ENCODE measurements at places on chromosomes 4 and X.

DNA sequence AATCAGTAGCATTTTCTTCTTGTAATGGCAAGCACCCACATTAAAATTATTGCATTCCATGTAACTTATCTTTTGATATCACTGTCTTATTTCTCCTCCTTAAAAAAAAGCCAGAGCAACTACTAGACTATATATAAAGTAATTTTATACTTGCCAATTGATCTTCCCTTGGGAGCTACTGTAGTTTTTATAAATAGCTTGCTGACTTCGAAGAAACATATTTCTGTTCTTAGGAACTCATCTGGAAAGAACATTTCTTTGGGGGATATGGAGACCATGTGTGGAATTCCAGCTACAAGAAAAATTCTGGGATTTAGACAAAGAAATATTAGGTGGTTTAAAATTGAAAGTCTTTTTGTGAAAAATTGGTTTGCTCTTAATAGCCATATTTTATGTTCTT is 94.9 kb downstream of the BMPR1B start:
- no peak for DNase-seq

DNA sequence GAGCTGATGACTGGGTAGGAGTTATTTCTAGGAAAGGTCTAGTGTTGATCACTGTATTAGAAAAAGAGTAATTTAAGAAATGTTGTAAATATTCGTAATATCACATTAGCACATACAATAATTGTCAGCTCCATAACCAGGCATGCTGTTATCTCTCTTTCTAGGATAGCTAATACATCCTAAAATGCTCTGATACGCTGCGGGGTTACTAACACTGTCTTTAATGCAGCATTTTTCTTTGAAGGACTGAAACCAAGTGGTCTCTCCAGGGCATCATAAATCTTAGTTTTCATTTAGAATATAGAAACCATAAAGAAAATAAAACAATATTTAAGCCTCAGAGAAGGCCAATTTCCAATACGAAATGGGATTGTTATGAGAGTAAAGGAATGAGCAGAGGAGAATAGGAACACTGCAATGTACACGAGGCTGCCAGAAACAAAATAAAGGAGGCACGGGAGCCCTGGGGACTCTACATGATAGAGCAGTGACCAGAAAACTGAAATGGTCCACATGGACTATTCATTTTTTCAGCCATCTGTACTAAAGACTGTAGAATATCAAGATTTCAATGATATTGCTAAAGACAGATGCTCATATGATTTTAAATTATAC is 1606.7 kb upstream of the AGA start:
- DNase-seq, result no peak

DNA sequence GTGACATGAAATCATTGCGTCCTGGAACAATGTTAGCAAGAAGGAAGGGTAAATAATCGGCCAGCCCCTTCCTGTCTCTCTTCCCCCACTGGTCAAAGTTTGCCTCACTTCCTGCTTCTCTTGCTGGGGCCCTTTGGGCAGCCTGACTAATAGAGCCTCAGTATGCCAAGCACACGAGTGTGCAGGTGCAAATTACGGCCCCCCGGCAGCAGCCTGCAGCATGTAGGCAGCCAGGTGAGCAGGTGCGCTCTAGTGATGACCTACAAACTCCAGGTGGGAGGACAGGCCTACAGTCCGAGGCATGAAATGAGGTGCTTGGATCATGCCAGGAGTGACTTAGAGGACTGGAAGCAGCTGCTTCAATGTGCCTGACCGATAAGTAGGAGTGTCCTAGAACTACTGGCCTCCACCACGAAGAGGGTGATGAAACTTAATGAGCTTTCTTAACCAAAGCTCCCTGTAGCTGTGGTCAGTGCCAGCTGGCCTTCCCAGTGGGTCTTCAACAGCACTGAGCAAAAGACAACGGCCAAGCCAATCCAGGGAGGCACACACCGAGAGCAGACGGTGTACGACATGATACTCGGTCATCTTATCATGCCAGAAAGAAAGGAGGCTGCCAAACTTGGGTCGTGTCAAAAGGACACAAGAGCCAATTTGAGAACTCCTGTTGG is 26.1 kb upstream of the FAT1 start:
- no peak for DNase-seq

DNA sequence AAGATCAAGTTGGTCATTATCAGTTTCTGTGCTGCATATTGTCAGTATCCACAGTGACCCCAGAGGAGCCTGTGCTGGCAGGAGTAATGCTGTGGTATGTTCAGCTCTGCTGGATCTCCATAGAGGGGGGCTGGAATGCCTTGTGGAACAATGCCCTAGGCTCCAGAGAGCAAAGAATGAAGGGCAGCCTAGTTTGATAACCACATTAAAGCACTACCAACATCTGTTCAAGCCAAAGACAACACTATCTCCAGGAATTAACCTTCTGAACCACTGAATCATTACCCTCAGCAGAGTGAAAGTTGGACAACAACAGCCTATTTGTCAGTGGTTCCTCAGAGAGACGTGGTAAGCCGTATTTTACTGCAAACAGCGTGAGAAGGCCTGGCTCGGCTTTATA is 192.3 kb upstream of the CXorf66 start:
- no peak for DNase-seq

DNA sequence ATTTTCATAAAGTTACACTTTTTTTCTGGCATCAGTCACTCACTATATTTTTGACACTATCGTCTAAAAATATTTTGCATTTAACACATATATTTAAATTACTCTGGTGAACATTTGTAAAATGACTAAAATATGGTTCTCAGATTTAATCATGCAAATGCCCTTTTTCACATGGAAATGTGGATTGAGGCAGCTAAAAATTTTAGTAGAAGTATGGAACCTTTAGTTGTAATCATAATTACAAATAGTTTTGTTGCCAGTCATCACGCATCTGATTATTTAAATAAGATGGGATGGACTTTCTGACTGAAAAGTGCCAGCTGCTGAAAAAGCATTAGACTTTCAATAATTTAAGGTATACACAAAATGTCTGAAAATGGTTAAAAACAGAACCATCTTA is 119.3 kb downstream of the PDHA2 start:
- no peak for DNase-seq

GRCh38 chr4:43864616-43865146 is 583.9 kb downstream of the KCTD8 start:
- DNase-seq, result no peak

GRCh38 chr4:8688041-8688907 is 95.7 kb downstream of the CPZ start:
- DNase-seq, result peak; percentile 20

DNA sequence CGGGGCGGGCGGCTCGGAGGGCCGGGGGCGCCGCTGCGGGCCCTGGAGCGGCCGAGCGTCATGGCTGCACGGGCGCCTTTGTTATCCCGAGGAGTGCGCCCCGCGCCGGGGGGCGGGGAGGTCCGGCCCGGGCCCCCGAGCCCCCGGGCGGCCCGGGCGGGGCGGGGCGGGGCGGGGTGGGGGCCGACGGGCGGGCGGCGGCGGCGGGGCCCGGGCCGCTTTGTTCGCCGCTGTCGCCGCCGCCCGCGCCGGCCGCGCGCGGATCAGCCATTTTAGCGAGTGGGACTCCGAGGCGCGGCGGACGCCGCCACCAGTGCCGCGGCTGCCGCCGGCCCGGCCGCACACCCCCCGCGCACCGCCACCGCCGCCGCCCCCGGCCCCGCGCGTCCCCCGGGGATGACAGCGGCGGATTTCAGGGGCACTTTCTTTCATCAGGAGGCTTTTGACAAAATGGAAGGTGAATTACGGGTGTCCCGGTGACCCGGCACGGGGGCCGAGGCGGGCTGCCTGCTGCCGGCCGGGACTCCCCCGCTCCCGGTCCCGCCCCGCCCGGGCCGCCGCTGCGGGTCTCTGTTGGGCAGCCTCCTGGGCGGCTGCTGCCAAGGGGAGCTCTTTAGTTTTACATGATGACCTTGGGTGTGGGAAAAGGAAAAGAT is 1.2 kb downstream of the HMGB3 start:
- no peak for DNase-seq

- DNase-seq, result no peak
These were observed 93.9 kb downstream of the PTPN13 start for GRCh38 chr4:86688026-86688425.

GRCh38 chr4:7462509-7462971 is 27.8 kb upstream of the PSAPL1 start:
- no peak for DNase-seq

DNA sequence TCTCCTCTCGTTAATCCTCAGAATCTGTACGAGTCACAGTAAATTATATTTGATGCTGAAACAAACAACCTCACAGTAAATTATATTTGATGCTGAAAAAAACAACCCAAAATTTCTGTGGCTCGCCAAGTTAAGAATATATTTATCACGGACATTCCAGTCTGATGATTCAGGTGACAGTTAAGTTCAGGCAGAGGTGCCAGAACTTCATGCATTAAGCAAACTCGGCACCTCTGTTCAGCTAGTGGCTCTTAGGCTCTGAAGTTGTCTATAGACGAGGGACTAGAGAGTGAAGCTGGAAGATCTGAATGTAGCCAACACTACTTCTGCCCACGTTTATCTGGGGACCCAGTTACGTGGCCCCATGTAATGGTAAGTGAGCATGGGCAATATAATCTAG is 132.2 kb upstream of the AGA start:
- no peak for DNase-seq

GRCh38 chrX:7444967-7445366 is 297.0 kb upstream of the PUDP start:
- no peak for DNase-seq

DNA sequence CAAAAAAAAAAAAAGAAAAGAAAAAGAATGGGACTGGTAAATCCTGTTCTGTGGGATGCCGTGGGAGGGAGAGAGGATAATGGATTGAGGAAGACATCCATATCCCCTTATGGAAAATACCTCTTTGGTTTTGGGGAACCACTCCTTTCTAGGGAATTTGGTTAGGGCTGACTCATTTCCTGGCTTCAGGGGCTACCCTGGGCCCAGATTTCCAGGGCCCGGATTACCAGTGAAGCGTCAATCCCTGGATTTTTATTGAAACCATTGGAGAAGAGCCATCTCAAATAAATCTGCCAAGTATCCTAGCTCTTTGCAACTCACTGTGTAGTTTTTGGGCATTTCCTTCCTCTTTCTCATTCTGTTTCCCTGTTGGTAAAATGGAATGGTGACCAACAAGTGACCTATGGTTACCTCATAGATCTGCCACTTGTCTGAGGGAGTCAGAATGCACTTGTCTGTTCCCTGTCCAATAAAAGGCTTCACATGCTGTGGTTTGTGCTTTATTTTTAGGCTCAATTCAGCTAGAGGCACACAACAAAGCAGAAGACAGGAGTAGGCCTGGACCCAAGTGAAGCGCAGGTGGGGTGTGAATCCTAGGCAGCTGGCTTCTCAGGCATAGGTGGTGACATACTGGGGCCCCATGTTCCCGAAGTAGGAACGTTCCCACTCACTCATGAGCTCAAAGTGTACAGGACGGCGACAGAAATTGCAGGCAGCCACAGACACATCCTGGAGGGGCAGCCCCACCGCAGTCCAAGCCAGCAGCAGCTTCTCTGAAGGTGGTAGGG is 8.6 kb downstream of the APEX2 start:
- no peak for DNase-seq

DNA sequence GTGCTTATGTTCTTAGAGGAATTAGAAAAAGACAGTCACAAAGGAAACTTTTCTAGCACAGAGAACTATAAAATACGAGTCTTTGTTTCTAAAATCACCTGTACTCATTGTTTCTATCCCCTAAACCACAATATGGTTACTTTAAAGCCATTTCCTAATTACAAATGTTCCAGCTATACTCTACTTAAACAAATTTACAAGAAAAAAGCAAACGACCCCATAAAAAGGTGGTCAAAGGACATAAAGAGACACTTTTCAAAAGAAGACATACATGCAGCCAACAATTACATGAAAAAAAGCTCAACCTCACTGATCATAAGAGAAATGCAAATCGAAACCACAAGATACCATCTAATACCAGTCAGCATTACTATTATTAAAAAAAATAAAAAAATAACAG is 447.3 kb downstream of the RAB28 start:
- no peak for DNase-seq

DNA sequence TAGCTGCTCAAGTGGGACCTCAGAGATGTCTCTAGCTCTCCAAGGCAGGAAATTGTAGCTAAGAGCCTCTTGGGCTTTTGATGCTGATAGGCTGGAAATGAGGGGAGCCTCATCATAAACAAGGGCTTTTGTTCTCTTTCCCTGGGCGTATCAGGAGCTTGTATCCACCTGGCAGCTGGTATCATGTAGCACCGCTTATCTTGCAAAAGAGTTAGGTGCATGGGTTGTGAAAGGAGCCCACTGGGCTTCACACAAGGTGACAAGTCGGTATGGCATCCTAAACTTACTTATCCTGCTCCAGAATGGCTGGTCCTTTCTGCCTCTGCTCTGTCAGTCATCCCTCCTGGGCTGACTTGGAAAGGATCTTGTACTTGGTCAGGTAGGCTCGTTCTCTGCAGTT is 565.8 kb downstream of the GRXCR1 start:
- no peak for DNase-seq

DNA sequence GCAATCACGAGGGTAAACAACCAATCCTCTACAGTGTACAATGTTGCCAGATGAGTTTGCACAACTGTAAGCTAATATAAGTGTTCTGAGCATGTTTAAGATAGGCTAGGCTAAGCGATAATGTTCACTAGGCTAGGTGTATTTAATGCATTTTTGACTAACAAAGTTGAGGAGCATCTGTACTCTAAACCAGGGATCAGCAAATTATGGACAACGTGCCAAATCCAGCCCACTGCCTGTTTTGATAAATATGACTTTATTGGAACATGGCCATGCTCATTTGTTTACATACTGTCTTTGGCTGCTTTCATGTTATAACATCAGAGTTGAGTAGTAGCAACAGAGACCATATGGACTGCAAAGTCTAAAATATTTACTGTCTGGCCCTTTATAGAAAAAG is 46.3 kb upstream of the ARHGEF6 start:
- no peak for DNase-seq

GRCh38 chr4:74267998-74268606 is 40.2 kb upstream of the EPGN start:
- no peak for DNase-seq

DNA sequence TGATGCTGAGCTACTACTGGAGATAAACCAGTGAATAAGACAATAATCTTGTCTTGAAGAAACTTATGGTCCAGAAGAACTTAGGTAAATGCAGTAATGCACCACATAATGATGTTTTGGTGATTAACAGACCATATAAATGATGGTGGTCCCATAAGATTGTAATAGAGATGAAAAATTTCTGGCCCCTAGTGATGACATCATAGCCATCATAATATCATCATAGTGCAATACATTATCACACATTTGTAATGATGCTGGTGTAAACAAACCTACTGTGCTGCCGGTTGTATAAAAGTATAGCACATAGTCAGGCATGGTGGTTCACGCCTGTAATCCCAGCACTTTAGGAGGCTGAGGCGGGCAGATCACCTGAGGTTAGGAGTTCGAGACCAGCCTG is 846.8 kb downstream of the FSTL5 start:
- no peak for DNase-seq

Data from right renal cortex interstitium (tissue), 3 donors.